ENCODE measurements at places on chromosomes 5 and 9.
A peak's percentile ranks its signal among the peaks of the same experiment; 100 is the strongest.

DNA sequence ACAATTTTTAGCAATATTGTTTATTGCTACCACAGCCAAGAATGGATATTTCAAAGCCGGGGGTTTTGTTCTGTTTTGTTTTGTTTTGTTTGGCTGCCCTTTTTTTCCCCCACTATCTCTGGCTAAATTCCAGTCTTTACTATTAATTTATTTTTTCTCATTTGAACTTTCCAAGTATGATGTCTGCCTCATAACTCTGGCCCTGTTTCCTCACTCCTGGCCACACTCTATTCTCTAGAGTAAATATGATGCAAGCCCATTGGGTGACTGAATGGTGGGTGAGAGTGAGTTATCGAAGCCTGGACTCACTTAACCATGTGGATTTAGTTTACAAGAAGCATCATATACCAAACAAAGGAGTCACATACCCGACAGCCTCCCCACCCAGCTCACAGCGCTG, 41.9 kb downstream of the WDR36 start:
- no peak for DNase-seq

DNA sequence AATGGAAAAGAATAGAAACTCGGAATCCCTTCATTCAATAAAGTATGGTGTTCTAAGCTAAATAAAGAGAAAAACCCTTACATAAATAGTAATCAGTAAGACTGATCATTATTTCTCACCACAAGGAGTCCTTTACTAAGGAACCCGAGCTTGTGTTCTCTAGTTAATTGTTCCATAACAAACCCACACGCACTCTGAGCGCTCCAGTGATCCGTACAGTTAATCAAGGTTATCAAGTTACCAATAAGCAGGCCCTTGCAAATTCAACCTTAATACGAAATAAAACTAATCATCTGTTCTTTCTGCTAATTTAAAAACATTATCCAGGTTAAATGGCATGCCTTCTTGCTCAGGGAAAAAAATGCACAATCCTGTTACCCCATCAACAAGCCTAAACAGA, 224.4 kb downstream of the FRMD3 start:
- no peak for DNase-seq

DNA sequence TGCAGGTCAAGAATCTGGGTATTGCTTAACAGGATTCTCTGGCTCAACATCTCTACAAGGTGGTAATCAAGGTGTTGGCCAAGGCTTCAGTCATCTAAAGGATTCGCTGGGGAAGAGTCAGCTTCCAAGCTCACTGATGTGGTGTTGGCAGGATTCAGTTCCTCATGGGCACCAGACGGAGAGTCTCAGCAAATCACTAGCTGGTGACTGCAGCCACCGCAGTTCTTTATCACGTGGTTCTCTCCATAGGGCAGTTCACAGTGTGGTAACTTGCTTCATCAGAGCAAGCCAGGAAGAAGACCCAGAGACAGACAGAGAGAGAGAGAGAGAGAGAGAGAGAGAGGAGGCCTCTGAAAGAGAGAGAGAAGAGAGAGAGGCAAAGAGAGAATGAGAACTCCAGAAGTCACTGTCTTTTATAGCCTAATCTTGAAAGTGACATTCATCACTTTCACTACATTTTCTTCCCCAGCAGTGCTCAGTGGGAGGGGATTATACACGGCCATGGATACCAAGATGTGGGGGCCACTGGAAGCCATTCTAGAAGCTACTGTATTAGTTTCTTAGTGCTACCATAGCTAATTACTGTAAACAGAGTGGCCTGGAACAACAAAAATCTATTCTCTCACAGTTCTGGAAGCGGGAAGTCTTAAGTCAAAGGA, 109.2 kb upstream of the SMIM23 start:
- no peak for DNase-seq

GRCh38 chr5:151030379-151030778, 10.0 kb downstream of the GPX3 start:
- DNase-seq, result no peak

GRCh38 chr9:70868661-70869652, 252.5 kb downstream of the TRPM3 start:
- no peak for DNase-seq

DNA sequence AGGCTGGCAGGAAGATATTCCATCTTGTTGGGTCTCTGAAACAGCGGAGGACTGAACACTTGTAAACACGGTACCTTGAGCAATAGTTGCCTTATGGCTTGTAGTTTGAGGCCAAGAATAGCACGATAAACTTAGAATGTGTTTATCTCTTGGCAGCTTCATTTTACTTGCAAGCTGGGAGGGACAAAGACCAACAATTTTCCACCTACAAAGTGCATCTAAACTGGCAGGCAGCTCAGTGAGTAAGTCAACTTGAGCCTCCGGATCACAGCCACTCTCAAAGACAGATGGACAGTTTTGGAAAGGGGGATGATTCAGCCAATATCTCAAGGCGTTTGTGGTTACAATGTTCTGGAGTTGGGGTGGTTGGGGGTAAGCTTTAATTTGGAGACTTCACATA, 652.6 kb downstream of the CETN3 start:
- DNase-seq, result no peak

- DNase-seq, result no peak
Measured at GRCh38 chr9:12838546-12838945, 63.7 kb downstream of the LURAP1L start.

- DNase-seq, result no peak
Measured at GRCh38 chr9:130483371-130483971, 38.7 kb downstream of the ASS1 start.

- no peak for DNase-seq
Measured at GRCh38 chr9:110912419-110913291, 125.6 kb downstream of the LPAR1 start.

DNA sequence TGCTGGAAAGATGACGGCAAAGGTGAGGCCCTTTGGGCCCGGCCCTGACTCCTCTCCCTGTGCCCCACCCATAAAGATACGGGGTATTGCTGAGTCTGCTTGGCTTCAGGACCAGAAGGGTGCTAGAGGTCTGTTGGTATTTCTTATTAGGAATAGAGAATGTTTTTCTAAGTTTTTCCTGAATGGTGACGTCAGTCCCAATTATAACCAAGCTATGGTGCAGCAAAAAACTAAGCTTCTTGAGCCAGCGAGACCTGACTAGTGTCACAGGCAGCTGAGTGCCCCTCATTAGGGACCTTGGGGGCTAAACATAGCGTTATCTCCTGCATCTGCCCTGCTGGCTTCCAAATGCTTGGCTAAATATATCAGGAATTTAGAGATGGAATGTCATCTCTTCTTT, 151.0 kb upstream of the TBC1D2 start:
- DNase-seq, result no peak

- DNase-seq, result no peak
Measured at GRCh38 chr9:123586275-123586674, 230.3 kb downstream of the CRB2 start.

DNA sequence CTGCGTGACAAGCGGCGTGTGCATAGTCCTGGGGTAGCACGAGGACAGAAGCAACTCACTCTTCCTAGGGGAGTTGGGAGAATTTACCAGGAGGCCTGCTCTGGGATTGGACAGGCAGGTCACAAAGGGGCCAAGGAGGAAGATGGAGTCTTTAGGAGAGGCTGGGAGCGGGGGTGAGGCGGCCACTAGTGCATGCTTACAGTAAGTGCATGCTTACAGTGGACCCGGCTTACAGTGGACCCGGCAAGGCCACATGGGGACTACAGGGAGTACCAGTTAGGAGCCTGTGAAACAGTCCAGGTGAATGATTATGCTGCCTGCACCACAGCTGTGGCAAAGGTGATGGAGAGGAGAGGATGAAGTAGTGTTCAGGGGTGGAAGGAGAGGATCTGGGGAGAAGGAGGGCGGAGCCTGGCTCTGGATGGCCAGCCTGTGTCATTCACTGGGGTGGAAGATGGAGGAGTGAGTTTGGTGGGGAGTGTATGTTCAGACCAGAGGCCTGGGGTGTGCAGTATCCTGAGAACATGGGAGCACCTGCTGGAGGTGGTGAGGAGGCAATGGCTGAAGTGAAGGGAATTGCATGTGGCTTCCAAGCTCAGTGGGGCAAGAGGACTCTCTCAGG, 78.7 kb downstream of the CRB2 start:
- DNase-seq, result no peak

DNA sequence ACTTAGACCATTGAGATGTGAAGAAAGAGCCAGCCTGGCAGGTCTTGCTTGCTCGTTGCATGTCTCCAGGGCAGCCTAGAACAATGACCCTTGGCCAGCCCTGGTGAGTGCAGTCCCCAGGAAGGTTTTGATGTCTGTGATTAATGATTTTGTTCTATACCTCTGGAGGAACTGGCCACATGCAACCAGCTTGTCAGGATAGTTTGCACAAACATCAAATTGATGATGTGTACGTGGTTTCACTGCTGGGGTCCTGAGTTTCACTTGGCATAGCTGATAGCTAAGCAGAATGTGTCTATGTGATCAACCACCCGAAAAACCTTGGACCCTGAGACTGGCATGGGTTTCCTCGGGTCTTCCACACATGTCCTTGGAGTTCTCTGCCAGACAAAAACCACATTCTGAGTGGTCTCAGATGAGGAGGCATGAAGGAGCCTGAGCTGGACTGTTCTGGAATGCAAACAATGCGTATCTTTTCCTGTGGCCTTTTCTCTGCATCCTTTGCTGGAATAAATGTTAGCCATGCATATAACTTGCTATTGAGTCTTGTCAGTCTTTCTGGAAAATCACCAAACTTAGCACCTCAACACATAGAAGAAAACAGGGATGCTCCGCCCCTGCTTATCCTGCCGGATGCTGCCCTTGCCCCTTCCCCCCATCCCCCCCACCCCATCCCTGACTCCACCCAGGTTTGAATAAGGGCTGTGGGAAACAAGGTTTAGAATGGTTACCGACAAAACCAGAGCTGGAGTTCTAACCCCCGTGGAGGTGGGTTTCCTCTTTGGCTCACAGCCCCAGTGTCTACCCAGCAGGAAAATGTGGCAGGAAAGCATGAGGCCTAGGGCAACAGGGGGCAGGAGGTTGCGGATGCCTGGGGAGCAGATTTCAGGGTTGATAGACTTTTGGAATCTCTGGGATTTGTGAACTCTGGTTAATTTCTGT, 50.1 kb upstream of the ANKRD33B start:
- DNase-seq, result no peak

GRCh38 chr9:79164406-79164805, 407.4 kb upstream of the TLE4 start:
- no peak for DNase-seq

GRCh38 chr5:42799241-42799608, 12.5 kb downstream of the SELENOP start:
- no peak for DNase-seq

- DNase-seq, result no peak
Measured at GRCh38 chr5:171609806-171610452, 175.7 kb upstream of the SMIM23 start.

- no peak for DNase-seq
Measured at GRCh38 chr5:91020065-91020800, 362.9 kb downstream of the ARRDC3 start.

DNA sequence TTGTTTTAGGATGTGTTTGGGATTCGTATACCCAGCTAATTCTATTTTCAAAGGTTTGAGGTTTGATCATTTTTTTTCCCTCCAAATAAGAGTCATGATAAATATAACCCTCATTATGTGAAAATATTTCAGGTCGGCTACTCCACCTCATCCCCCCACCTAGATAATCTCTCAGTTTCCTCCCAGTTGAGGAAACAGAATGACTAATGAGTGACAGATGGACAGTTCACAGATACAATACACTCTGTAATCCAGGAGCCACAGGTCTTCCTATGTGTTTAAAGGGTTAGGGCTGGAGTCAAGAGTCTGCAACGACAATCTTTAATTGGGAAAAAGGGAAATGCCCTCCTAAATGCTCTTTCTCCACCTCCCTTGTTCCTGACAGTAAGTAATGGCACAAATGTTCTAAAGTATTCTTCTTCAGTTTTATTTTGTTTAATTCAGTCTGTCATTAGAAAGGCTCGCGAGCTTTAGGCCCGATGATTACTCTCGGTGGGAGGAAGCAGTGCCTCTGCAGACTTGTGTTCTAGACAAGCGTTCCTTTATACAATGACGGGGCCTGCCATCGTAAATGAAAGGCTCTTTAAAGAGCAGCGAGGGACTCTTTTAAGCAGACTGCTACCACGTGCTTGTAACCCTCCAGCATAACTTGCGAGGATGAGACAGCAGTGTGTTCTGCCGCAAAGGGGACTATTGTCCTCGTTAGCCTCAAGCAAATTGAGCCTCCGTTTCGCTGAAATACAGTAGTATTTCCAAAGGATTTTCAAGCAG, 69.0 kb downstream of the MEF2C start:
- no peak for DNase-seq

DNA sequence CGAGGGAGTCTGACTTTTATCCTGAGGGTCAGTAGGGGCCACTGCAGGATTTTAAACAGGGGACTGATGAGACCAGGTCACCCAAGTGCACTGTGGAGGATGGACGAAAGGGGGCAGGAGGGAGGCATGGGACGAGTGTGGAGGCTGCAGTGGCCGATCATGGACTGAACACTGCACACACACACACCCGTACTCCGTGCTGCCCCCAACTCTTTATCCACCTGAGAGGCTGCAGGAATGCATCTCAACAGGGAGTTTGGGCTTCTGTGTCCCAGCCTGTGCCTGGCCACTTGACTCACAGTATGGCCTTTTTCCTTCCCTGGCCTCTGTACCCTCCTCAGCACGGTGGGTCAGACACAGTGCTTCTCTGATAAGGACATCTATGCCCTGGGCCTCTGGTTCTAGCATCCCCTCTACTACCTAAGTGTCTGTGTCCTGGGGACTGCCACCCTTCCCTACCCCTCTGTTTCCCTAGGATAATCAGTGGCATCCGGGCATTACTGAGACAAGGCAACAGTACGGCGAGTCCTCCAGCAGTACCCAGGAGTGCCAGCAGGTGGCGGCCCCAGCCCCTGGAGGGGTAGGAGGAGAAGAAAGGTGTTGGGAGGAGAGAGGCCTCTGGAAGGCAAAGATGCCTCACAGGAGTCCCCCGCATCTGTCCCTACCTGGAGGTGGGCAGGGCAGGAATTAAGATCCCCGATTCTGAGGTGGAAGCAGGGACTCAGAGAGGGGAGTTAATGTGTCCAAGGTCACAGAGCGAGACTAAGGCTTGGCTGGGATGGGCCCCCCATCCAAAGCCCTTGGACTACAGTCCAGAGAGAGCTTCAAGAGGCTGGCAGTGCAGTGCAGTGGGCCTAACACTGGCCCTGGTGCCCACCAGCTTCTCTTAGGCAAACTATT, 5.1 kb upstream of the CDX1 start:
- peak; percentile 44 for DNase-seq

- no peak for DNase-seq
Measured at GRCh38 chr9:126297661-126298060, 29.0 kb upstream of the MVB12B start.

DNA sequence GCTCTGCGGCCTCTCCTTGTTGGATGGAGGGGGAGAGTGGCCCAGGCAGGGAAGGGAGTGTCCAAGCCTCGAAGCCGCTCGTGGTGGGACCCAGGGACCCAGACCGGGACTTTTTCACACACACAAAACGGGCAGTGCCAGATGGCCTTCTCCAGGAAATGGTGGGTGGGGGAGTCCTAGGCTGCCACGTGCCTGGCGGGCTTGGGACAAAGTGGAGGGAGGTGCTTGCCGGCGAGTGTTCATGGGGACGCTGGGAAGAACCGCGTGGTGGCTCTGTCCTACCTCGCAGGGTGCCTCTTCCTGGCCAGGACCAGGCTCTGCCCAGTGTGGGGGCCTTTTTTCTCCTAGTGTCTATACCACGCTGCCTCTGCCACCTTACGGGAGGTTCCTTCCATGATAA, 155.0 kb upstream of the COL5A1 start:
- DNase-seq, result no peak

All from stimulated activated CD8-positive, alpha-beta memory T cell treated with anti-CD3 and anti-CD28 coated beads, Interleukin-7, amount 100 ng/mL, for 4 hours (primary cell).